ENCODE measurements at places on chromosomes 3 and 15.

- no peak for DNase-seq
Observed at GRCh38 chr3:113227146-113227545, 15.8 kb downstream of the BOC start.

DNA sequence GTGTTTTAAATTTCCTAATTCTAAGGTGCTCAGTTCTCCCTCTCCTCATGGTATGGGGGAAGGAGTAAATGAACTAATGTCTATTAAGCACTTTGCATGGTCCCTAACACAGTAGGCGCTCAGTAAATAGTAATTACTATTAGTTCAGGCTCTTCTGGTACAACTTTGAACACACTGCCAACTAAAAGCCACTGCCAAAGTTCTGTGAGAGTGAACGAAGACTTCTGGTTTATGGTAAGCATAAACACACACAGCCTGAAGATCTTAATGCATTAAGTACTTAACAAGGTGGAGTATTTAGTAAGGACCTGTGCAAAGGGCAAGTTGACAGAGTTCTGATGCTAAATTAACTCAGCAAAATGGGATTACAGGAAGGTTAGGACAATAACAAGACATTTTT, 24.7 kb downstream of the RARB start:
- no peak for DNase-seq

GRCh38 chr3:46489875-46490274, 7.9 kb upstream of the RTP3 start:
- no peak for DNase-seq

- DNase-seq = peak; percentile 59
Observed at GRCh38 chr15:62603742-62604141, 438.7 kb upstream of the C2CD4B start.

- no peak for DNase-seq
Observed at GRCh38 chr15:100043692-100044091, 298.1 kb downstream of the ADAMTS17 start.

GRCh38 chr3:4849136-4849535, 130.1 kb upstream of the BHLHE40 start:
- no peak for DNase-seq

- DNase-seq = no peak
Observed at GRCh38 chr3:178826435-178827123, 245.0 kb downstream of the ZMAT3 start.

DNA sequence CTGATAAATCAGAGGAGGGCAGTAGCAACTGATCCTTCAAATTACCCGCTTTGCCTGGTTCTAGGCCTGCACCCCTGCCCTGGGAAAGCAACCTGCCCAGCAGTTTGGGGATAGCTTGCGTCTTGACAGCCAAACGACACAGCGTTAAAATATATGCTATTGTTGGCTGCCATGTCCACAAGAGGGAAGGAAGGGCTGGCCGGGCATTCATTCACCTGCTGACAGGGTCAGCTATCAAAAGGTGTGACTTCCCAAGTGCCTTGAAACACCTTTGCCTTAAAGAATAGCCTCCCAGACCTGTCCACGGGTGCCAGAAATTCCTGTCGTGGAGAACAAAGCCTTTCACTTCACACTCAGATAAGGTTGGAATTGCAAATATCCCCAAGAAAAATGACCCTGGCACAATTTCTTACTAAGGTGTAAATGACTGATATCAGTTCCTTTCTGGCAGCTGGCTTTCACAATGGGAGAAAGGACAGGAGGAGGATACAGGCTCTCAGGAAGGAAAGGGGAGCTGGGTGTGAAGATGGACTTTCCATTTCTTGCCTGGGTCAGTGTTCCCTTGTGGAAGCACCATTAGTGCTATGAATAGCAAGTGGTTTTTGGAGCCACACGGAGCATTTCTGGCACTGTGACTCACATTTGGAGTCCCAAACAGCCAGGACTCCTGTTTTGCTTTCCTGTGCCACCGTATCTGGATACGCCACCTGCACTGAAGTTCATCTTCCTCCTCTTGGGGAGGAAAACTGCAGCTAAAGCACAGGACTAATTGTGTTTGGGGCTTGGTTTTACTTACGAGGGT, 19.2 kb downstream of the ALDH1A3 start:
- DNase-seq = no peak

All from fibroblast of skin of left biceps (primary cell).